NT2/D1 (cell line): ENCODE measurements at places on chromosomes 5 and 9.

- DNase-seq = no peak
These were observed 15.0 kb upstream of the PTBP3 start for GRCh38 chr9:112348257-112349007.

- no peak for DNase-seq
These were observed 23.3 kb downstream of the SLC25A48 start for GRCh38 chr5:135857630-135858311.

- DNase-seq = no peak
These were observed 334.2 kb upstream of the CCNH start for GRCh38 chr5:87746891-87747377.

- no peak for DNase-seq
These were observed 39.9 kb downstream of the GDNF start for GRCh38 chr5:37799865-37800421.

DNA sequence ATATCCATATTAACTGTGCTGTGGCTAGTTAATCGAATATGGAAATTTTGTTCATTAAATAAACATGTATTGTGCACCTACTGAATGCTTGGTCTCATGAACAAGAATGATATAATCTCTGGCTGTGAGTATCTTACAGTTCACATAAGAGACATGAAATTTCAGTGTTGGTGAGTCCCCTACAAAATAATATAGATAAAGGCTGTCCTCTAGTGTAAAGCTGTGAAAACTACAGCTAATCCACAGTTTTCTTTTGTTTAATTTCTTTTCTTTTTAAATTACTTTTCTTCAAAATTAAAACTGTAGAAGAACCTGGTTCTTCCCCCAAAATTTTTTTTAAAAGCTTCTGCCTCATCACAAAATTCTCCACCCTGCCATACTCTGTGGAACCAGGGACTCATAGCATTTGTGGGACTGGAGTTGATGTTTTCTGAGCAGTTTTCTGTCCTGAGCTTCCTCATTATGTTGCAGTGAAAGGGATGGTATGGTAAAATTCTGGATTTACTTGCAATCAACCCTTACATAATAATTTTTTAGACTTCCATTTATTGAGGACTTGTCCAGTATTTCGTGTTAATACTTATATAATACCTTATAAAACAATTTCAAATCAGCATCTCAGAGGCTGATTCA is 135.0 kb downstream of the STK32A start:
- no peak for DNase-seq

- no peak for DNase-seq
These were observed at the start of gene FAM169A for GRCh38 chr5:74865804-74866595. Gene FAM169A (minus strand): TSS chr5:74866387. CDS start chr5:74841676, 24,711 bp downstream.

- no peak for DNase-seq
These were observed 90.8 kb downstream of the PCDH1 start for GRCh38 chr5:141787376-141787775.

DNA sequence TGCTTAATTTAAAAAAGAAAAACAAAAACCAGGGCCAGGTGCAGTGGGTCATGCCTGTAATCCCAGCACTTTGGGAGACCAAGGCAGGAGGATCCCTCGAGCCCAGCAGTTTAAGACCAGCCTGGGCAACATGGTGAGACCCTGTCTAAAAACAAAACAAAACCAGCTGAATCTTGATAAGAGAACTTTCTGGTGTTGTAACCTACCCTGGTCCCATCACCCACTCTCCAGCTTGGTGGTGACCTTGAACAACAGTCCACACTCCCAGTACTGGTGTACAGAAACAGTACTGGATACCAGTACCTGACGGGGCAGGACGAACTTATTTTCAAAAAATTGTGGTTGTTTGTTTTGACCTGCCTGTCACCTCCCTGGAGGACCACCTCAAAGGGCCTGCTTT is 30.9 kb downstream of the CLTA start:
- DNase-seq = no peak

- DNase-seq = no peak
These were observed 47.7 kb downstream of the HMCN2 start for GRCh38 chr9:130313103-130313858.

GRCh38 chr5:39876146-39876545 is 451.4 kb upstream of the DAB2 start:
- DNase-seq = no peak

DNA sequence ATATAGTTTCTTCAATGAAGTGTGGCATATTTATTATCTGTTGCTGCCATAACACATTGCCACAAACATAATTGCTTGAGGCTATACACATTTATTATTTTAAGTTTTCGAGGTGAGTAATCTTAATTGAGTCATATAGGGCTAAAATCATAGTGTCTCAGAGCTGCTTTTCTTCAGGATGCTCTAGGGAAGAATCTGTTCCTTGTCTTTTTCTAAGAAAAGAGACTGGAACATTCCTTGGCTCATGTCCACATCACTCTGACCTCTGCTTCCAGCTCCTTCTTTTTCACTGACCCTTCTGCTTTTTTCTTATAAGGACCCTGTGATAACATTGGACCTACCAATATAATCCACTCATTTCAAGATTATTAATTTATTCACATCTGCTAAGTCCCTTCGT is 632.4 kb upstream of the TYRP1 start:
- DNase-seq = no peak

- no peak for DNase-seq
These were observed 6.3 kb downstream of the RAPGEF1 start for GRCh38 chr9:131733541-131734061.

- no peak for DNase-seq
These were observed 31.3 kb downstream of the IRF1 start for GRCh38 chr5:132459031-132459982.

DNA sequence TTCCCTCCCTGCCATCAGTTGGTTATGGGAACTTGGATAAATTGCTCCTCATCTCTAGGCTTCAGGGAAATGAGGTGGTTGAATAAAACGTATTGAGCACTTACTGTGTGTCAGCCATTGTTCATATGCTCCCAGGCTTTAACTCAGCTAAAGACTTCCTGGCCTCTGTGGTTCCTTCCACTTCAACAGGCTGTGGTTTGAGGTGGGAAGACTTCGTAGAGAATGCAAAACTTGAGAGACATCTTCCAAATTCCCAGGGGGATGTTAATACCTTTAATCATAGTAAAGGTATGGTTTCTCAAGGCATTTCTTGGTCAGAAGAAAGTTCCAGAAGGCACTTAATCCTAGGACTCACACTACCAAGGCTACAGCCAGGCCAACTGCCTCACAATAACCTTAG is 1.5 kb upstream of the GPX3 start:
- no peak for DNase-seq

DNA sequence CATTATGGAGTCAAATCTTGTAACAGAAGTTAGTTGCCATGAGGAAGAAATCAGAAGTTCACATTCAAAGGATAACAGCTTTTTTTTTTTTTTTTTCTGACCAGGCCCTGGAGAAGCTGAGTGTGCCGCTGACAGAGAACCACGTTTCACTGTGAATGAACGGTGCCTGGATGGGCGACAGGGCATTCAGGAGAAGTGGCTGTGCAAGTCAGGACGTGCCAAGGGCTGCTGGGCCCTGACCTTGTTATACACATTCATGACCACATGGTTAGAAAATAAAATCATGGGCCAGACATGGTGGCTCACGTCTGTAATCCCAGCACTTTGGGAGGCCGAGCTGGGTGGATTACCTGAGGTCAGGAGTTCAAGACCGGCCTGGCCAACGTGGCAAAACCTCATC is 91.6 kb downstream of the ANKH start:
- no peak for DNase-seq

- DNase-seq = no peak
These were observed 37.2 kb upstream of the F2RL2 start for GRCh38 chr5:76660360-76660759.

DNA sequence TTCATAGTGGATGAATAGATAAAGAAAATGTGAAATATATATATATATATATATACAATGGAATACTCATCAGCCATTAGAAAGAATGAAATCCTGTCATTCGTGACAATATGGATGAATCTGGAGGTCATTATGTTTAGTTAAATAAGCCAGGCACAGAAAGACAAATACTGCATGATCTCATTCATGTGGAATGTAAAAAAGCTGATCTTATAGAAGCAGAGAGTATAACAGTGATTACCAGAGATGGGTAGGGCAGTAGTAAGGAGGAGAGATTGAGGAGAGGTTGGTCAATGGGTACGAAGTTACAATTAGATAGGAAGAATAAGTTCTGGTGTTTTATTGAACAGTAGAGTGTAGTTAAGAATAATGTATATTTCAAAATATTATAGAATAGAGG is 19.7 kb upstream of the PCDHAC2 start:
- DNase-seq = no peak

- no peak for DNase-seq
These were observed 523.6 kb upstream of the DAB2 start for GRCh38 chr5:39948341-39948740.

GRCh38 chr9:70677055-70677735 is 262.7 kb upstream of the KLF9 start:
- no peak for DNase-seq

DNA sequence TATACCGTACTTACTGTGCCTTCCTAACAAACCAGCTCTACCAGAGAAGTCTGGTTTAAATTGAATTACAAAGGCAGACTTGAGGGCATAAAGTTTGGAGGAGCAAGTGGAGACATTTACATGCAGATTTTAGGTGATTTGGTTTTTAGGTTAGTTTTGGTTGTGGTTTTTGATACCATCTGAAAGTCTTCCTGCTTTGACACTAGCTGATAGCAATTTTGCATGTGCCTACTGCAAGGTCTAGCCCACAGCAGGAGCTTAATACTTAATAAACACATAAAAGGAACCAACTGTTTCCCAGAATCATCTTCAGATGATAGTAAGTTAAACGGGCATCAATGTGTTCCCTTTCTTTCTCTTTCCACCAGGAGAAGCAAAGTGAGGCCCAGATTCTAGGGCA is 3.4 kb upstream of the ESM1 start:
- DNase-seq = no peak

- no peak for DNase-seq
These were observed 7.7 kb downstream of the RAPGEF6 start for GRCh38 chr5:131627207-131627865.

DNA sequence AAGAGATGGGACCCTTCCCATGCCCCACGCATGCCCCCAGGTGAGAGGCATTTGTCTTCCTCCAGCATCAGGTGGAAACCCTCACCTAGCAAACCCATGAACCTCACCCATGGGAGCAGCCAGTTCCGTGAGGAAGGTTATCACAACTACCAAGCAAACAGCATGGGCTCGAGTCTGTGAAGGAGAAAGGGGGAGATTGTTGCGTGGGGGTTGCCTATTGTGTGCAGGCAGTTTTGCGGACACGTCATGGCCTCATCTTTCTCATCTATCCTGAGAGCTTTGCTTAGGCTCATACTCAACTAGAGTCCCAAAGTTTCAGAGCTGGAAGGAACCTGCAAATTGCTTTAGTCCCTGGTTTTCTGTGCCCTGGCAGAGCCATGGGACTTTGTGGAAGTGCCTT is 73.6 kb upstream of the TGFBR1 start:
- no peak for DNase-seq
